Stimulated activated CD8-positive, alpha-beta memory T cell treated with anti-CD3 and anti-CD28 coated beads, Interleukin-7, amount 100 ng/mL, for 1 hour (primary cell): ENCODE measurements at places on chromosomes 4 and X.

DNA sequence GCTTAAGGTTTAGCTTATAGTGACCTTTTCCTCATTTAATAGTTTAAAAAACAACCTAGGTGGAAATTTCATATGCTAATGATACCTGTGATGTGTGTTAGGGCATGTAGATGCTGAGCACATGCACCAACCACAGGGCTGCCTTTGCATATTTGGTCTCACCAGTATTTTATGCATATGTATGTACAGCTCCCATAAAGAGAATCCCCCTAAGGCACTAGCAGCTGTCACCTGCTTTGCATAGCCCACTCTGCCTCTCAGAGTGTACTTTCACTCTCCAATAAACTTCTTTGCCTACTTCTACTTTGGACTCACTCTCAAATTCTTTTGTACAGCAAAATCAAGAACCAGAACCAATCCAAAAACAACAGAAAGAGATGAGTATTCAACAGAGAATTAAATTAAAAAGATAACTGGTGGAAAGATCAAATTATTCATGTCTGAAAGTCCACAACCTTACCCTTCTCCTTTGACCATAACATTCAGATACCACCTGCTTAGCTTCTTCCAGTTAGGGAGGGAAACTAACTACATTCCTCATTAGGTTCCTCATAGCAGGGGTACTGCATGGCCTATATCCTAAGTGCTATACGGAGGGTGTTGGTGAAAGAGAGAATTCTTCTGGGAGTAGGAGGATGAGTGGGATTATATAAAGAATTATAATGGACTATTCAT lies 250.5 kb downstream of the STPG2 start:
- no peak for DNase-seq

DNA sequence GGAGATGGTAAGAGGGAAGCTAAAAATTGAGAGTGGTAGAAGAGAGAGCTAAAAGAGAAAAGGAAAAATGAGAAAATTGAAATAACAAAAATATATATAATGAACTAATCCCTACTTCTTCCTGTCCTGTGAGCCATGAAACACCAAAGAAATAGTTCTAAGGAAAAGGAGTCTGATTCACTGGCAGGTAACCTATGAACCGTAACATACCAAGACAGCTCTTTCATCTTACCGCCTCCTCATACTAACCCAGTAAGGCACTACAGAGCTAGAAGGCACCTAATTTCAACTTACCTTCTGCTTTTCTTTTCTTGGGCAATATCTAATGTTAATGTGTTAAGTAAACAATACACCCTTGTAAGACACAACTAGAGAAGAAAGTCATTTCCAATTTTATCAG lies 297.7 kb upstream of the DIAPH2 start:
- DNase-seq, result no peak

GRCh38 chr4:85676850-85677590 lies 202.1 kb downstream of the ARHGAP24 start:
- DNase-seq, result no peak

- no peak for DNase-seq
Measured at GRCh38 chr4:181647396-181648147, 595.6 kb upstream of the TENM3 start.
